ENCODE measurements at places on chromosomes 2 and 18. TPM values are rescaled to one million over a fixed set of nuclear protein-coding genes. Genes with fewer than 3 reads are reported as not detected.

Gene CNDP1
- total RNA-seq = not detected

Gene ASAP2
- total RNA-seq = 10.0 TPM

Gene NEB
- 30.5 TPM for total RNA-seq

Gene FHOD3
- total RNA-seq = 346 TPM

DNA sequence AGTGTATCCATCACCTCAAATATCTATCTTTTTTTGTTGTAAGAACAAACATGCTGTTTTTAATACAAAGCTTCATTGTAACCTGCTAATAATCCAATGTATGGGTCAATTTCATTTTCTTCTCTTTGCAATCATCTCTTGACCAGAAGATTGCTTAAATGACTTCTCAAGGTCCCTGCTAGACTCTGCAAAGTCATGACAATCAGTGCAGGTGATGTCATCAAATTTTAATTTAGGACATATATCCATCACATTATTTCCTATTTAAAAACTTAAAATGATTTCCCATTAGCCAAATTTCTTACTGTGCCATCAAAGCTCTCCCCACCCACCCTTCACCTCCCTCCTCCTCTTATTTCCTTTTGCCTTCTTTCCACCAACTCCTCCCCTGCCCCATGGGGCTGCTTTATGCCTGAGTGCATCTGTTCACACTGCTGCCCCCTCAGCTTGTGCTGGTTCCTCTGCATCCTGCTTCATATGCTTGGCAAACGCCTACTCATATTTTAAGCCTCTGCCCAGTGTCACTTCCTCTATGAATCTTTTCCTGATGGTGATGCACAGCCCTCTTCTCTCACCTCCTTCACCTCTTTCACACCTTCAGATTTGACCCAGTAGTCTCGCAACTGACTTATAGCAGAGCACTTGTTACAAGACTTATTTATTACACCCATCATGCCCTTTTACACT, 20.3 kb downstream of the PLEK start:
- no peak for DNase-seq

GRCh38 chr2:28217042-28217740, 175.5 kb upstream of the FOSL2 start:
- no peak for DNase-seq

DNA sequence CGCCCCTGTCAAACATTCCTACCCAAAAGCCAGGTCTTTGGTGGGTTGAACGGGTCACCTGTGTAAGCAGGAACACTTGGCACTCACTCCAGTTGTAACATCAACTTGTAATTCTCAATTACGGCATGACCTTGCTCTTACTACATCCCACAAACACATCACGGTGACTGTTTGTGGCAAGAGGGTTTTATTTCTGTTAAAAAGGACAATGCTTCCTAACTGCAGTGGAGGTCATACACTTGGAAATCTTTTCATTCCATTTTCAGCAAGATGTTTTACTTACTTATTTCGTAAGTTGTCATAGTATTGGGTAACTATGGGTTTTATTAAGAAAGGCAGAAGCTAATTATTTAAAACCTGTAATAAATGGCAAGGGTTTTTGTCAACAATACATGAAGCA, 126.1 kb downstream of the ZNF516 start:
- DNase-seq = no peak

GRCh38 chr18:13888191-13888716, 27.1 kb downstream of the MC2R start:
- no peak for DNase-seq

GRCh38 chr18:65623676-65624075, 127.1 kb upstream of the CDH7 start:
- DNase-seq = no peak

DNA sequence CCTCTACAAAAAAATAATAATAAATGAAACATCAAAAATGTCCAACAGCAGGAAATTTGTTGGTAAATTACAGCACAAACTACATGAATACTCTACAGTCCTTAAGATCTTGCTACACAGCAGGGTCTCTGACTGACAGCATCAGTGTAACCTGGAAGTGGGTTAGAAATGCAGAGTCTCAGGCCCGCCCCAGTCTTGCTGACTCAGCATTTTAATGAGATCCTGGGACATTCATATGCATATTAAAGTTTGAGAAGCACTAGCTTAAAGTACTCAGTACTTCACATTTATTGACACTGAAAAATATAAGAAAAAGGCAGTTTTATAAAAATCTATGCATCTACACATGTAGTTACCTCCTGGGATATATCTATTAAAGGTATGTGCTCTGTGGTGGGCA, 21.7 kb downstream of the ST3GAL5 start:
- no peak for DNase-seq

DNA sequence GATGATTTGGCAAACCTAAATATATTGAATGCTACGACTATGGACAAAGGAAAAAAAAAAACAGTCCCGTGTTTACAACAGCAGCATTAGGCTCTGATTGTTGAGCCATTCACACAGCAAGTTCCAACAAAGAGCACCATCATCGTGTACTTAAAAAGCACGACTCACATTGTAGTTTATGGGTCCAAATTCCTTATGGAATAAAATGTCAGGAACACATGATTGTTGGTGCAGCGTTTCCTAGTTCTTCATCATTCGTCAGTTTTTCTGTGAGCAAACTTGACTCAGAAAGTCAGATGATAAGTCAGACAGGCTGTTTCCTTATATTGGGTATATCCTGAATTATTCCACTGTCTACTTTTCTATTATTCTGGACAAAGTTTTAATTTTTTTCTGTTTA, 10.0 kb upstream of the KIDINS220 start:
- no peak for DNase-seq

DNA sequence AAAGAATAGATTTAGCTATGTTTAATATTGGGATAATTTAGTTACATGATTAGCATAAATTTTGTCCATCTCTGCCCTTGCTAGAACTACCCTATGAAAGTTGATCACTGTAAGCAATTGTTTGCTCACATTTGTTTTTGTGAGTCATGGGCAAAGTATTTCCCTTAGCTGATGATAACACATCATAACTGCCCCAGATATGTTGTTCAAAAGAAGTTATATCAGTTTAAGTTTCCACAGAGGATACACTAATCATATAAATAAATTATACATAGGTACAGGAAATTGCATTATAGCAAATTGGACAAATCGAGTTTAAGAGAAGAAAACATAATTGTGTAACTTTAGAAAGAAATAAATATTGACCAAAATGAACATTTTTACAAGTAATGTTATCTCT, 223.2 kb upstream of the PIK3C3 start:
- no peak for DNase-seq

DNA sequence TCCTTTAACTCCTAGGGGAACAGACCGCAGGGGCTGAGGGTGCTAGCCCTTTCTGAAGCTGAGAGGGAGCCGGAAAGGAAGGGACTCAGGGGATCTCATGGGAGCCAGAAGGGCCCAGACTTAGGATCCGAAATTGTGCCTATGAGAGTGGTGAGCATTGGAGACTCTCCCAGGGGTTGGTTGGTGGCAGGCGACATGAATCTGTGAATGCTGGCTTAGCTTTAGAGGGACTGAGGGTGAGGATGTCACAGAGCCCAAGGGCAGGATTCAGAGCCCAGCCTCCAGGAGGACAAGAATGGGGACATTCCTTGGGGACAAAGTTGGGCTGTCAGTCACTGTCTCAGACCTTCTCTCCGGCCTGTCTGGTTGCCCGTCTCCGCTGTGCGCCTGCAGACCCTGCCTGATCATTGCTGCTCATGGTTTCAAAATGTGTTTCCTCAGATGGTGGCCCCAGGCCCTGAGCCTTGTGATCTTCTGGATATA, 17.5 kb downstream of the GNLY start:
- DNase-seq = no peak

DNA sequence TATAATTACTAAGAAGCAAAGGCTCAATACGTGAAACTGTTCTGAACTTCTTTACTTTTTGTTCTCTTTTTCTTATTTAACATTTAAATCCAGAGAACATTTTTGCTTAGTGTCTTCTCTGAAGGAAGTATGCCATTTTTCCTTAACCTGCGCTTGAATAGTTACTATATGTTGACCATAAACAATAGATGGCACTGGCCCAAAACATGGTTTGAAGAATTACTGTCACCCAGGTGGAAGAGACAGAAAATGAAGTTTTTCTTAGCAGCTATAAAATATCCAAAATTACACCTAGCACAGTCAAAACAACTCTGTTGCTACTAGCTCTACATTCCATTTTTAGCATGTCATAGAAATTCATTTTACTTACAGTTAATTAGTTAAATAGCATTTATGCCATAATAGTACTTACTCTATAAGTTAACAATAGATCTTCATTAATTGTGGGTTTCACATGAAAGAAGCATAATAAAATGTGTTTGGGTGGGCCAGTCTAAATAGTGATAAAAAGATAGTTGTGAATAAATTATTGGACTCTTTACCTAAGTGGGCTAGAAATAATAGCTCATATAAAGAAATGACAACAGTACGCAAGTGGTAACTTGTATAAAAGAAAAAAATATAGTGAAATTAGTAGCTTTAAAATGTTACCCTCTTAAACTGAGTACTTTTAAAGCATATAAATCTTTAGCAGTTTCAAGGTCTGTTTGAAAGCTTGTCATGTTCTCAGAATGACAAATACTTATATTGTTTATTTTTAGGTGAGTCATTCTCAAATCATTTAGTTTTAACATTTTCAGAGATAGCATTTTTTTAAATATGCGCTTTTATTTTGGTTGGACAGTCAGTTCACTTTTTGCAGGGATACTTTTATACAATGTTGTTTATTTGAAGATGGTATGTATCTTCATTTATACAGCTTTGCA, 3.7 kb downstream of the ETAA1 start:
- no peak for DNase-seq

DNA sequence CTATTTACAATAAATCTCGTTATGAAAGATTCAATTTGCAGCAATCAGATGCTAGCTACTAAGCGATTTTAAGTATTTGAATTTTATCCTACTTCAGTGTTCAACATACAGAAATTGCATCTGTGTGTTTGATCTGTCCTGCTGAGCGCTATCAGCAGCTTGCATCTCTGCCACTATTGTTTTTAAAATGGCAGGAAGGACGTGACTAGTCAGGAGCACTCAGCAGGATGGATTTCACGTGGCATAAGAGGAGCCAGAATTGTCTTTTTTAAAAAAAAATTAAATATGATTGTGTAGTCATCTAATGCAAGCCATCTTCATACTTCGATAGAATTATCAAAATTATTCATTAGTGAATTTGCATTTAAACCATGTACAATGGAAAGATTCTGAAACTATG, 2.8 kb upstream of the KLHL14 start:
- no peak for DNase-seq

GRCh38 chr2:11099122-11100065, 55.9 kb upstream of the SLC66A3 start:
- DNase-seq = no peak

- DNase-seq = no peak
Observed at GRCh38 chr2:75634945-75635344, 11.6 kb upstream of the MRPL19 start.

DNA sequence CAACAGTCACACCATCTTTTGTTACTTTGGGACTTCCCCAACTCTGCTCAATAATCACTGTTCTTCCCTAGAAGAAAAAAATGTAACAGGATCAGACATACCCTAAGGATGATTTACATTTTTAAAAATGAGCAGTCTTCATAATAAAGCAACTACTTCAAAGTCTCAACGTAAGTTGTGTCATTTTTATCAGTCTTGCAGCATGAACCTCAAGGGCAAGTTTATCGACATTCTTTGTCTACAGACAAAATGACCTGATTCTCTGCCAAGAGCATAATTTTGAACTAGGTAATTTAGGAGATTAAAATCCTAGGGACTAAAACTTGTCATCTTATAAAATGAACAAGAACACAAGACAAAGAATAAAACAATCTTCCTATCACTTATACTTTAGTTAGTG, 2.3 kb downstream of the HSPD1 start:
- DNase-seq = no peak

- peak; percentile 51 for DNase-seq
Observed at GRCh38 chr18:26655525-26656430, 107.4 kb upstream of the KCTD1 start.

GRCh38 chr2:12700989-12701388, 15.7 kb upstream of the TRIB2 start:
- no peak for DNase-seq

DNA sequence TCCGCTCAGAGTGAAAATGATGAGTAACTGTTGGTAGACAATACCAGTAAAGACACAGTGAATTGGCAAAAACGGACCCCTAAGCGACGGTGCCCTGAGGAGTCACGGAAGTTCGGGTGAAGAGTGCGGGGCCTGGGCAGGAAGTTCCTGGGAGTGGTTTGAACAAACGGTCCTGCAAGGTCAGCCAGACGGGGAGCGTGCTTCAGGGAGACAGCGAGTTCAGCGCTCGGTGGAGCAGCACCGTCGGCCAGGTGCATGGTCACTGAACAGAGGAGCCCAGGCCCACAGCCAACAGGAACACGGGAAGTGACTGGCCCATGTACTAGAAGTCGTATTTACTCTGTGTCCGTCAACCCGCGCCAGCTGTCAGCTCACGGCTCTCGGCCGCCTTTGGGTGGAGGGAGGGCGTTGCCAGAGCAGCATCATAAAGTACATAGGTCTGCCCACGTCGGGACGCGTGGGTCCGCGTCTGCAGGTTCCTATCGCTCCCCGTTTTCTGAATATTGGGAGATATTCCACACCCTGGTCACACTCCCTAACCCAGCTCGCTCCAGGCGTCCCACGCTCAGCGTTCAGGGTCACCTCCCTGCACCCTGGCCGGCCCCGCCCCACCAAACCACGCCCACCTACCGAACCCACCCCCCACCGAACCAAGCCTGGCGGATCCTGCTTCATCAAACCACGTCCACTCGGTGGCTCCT, 75.6 kb upstream of the UXS1 start:
- DNase-seq = peak; percentile 55

GRCh38 chr18:66317243-66318090, 286.4 kb downstream of the CDH19 start:
- DNase-seq = no peak

- no peak for DNase-seq
Observed at GRCh38 chr2:167987026-167987425, 260.4 kb downstream of the STK39 start.

DNA sequence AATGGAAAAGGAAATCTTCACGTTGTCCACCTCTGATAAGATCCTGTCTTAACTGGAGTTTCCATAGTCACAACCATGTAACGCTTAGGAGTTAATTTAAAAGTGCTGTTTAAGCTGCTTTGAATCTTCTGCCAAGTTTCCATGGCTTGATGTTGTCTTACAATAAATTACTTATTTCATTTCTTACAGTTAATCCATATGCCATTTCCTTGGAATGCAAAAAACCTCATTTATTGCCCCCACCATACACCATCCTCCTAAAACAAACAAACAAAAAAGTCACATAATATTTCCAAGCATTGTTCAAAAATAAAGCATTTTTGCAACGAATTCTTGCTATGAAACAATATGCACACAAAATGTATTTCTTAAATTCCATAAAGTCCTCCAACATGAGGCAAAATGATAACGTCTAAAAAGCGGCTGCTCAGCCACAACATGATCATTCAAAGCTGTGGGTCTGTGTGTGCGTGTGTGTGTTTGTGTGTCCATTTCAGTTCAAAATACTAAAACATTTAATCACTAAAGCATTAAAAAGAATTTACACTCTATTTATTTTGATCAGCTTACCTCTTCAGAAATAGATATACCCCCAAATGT, 46.8 kb upstream of the PXDN start:
- no peak for DNase-seq

DNA sequence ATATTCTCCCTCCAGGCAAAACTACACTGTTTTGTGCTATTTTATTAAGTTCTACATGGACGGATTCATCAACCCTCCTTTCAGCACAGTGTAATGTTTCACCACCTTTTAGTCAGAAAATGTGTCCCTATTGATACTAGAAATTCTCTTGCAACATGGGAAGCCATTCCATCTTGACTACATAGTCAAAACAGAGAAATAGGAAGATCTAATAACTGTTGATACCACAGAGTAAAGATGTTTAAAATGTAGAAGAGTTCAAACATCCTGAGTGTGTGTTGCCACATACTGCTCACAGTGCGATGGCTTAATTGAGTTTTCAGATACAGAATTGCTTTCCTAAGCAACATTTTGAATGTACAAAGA, 492.2 kb upstream of the RAB12 start:
- no peak for DNase-seq

All from left ventricle myocardium inferior (tissue), 1 donor.